Stimulated activated CD4-positive, alpha-beta T cell treated with anti-CD3 and anti-CD28 coated beads, Interleukin-4, amount 100 ng/mL, for 24 hours (primary cell): ENCODE measurements at places on chromosomes 7 and 10.

DNA sequence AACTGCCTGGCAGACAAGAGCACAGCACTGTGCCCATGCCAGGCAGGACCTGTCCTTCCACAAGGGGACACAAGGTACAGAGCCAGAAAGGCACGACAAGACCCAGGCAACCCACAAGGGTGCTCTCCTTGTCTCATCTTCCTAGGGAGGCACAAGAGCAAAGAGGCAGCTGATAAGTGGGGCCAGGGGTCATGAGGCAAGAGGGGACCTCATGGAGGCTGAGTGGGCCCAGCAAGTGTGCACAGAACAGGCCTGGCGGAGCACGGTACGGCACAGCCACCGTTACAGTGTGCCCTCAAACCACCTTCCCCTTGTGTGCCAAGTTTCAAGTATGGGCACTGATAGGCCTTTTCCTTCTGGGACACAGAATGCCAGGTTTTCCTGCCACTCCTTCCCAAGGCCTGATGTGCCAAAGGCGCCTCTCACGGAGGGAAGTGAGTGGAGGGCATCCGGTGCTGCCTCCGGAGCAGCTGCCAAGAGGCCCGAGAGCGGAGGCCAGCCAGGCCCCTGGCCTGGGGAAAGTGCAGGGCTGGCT, 75.6 kb downstream of the FAM53B start:
- no peak for DNase-seq

DNA sequence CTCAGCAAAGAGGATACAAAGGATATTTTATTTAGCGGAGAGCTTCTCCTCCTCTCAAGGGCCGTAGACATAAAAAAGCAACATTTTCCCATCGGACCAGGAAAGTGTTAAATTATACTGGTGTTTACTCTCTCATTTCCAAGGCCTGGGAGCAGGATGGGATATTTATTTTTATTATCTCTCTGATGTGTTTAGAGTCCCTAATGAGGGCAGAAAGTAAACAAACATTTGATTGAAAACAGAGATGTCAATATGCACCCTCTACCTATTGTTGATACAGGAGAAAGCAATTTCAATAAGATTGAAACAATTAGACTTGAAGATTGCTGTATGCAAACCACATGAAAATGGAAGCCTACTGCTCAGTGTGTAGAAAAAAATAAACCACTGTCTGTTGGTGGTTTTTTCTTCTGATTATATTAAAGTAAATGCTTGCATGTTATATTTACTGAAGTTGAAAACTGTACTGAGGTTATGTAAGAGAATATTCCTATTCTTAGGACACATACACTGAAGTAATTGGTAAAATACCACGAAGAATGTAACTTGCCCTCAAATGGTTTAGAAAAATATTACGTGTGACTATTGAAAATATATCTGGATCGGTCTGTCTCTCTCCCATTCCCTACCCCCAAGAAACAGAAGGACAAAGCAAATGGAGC, 59.3 kb downstream of the ATXN7L1 start:
- no peak for DNase-seq

DNA sequence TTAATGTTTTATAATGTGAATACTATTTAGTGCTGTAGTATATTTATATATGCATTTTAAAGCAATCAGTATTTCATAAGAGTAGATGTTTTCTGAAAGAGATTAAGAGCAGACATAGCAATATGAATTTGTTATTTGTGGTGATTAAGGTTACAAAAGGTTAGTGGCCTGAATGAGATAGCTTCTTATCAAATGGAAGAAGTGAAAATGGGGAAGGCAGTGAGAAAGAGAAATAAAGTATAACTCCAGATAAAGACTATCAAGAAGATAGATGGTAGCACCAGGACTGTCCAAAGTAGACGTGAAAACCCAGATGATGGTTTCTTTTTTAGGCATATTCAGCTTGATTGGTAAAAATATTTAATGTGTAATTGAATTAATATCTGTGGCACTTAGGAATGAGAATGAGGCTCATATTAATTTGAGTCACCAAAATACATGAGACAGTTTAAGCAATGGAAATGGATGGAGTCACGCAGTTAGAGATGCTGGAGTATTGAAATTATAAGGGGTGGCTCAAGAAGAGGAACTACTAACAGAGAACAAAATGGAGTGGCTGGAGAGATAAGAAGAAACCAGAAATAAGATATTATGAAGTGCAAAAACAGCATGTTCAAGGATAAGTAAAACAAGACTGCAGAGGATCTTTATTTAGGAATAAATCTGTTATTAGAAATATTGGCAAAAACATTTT, 288.0 kb upstream of the SEMA3C start:
- no peak for DNase-seq

DNA sequence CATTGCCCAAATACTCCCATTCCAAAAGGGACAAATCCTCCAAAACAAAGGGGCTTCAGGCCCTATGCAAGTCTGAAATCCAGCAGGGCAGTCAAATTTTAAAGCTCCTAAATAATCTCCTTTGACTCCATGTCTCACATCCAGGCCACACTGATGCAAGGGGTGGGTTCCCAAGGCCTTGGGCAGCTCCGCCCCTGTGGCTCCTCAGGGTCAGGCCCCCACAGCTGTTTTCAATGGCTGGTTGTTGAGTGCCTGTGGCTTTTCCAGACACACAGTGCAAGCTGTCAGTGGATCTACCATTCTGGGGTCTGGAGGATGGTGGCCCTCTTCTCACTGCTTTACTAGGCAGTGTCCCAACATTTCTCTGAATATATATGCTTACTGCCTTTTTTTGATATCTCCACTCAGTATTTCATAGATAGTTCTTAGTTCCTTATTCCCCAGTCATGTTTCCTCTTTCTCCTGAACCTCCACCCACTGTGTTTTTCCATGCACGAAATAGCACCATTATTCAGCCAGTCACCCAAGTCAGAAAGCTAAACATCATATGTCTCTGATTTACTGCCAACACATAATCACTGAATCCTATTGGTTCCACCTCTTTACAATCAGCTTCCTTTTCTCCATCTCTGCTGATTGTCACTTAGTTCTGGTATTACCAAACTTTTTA, 172.6 kb upstream of the CACNA2D1 start:
- no peak for DNase-seq

- DNase-seq = no peak
These were observed 52.0 kb downstream of the BAIAP2L1 start for GRCh38 chr7:98348726-98349474.

DNA sequence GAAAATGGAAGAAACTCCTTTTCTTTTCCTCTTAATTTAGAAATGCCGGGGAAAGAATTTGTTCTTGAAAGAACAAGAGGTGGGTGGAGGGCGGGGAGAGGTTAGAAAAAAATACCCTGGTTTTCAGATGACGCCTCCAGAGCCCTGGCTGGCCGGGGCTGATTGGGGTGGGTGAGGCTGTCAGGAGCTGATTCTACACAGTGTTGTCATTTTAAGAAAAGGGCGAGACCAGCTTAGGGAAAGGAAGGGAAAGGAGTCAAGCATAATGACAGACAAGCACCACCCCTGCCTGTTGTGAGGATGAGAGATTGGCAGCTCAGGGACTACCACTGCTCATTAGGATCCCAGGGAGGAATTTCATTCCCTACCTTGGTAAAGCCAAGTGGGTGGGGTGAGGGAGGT, 9.9 kb upstream of the FAM180A start:
- DNase-seq = no peak

GRCh38 chr10:45439873-45440272, 65.9 kb downstream of the ALOX5 start:
- DNase-seq = no peak

DNA sequence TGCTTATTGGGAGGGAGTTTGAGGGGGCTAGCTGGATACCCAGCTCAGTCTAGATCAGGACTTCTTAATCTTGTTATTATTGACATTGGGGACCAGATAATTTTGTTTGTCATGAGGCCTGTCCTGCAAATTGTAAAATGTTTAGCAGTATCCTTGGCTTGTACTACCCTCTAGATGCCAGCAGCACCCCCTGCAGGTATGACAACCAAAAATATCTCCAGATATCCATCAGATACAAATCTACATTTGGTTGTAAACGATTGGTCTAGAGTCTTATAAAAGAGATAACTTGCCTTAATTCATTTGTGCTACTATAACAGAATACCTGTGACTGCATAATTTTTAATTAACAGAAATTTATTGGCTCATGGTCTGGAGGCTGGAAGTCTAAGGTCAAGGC, 1232.2 kb downstream of the XPNPEP1 start:
- no peak for DNase-seq
